ENCODE measurements at places on chromosomes 13 and 19.
A peak's percentile ranks its signal among the peaks of the same experiment; 100 is the strongest.

DNA sequence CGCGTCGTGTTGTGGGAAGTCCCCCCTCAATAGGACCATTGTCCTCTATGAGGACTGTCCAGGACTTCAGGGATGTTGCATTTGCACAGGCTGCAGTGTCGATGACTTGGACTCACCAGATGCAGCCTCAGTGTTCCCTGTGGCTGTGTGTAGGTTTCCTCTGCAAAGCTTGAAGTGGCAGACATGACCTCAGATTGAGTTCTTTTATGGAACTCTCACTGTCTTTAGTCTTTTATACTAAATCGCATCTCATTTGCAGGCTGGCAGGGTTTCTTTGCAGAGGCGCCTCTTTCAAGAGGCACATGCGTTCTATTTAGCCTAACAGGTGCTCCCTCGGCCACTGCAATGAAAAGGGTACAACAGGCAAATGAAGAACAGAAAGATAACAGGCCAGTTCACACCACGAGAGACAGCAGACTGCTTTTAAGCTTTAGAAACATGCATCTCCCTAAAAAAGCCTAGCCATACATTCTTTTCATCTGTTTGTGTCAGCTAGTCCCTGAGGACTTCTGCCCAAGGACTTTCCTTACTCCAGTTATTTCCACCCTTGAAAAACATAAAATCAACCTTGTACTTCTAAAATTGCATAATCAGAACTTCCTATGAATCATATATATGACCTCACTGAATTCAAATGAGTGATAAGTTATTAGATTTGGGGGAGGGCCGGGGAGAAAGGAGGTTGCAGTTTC is 118.4 kb downstream of the RAB20 start:
- DNase-seq, result no peak

GRCh38 chr19:3720349-3720917 is 12.2 kb downstream of the TJP3 start:
- DNase-seq, result no peak

- peak; percentile 36 for DNase-seq
These were observed 1.4 kb downstream of the LGALS14 start for GRCh38 chr19:39705578-39706188.

GRCh38 chr13:45372189-45373161 is 31.5 kb upstream of the TPT1 start:
- no peak for DNase-seq

DNA sequence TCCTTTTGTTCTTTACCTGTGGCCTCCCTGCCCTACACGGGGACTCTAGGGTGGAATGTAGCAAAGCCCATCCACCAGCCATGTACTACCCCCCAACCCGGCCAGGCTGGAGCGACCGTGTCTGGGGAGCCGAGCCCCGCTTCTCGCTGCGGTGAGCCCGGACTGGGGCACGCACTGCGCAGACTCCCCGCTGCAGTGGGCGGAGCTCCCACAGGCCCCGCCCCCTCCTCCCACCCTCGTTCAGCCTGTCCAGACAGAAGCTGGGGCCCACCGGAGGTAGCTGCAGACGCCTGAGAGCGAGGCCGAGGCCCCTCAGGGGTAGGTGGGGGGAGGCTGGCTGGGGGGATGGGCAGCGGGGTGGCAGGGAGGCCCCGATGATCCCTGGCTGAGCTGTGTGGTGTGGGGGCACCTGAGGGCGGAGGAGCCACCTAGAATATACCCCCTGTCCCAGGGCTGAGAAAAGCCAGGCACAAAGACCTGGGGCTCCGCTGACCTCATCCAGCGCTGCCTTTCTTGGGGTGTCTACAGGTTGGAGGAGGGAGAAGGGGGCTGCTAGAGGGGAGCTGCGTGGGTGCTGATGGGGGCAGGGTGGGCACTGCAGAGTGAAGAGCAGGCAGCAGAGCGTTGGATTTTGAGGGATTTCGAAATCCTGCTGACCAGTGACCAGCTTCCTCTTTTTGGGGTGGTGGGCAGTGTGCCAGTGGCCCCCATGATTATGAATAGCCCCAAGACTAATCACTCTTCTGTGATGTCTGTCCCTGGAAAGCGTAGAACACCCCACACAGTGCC is 17.3 kb downstream of the PLD3 start:
- DNase-seq, result peak; percentile 70

- DNase-seq, result no peak
These were observed at the start of gene PALM3 for GRCh38 chr19:14061751-14062557. TSS of gene PALM3 (minus strand) at chr19:14062076. CDS start at chr19:14061980, 96 bp downstream.

DNA sequence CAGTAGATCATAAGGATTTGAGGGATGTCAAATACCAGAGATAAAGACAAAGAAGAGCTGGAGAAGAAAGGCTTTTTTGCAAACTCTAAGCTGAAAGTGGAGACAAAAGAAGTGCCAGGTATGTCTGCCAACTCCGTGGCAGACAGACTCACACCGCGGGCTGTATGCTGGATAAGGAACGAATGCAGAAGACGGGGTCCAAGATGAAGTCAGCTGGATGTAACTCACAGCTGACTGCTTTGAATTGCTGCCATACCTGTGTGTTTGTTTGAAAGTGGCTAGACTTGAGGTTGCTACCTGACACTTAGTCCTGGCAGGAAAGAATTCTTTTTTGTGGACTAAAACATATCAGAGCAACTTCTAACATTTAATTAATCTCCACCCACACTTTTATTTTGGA is 398.8 kb downstream of the DLEU7 start:
- DNase-seq, result no peak

DNA sequence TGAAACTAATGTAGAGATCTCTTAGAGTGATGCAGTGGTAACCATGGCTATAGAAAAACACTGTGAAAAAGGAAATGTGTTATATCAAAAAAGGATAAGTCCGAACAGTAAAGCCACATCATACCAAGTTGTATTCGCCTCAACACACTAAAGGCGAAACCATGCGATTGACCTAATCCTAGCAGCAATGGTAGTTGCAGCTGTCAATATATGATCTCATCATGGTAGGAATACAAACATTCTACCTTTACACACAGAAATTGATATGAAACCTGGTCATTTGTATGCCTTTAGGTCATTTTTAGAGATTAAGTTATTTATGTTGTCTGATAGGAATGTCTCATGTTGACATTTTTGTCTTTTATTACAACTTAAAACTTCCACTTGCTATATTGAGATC is 271.9 kb downstream of the SLITRK6 start:
- DNase-seq, result no peak

DNA sequence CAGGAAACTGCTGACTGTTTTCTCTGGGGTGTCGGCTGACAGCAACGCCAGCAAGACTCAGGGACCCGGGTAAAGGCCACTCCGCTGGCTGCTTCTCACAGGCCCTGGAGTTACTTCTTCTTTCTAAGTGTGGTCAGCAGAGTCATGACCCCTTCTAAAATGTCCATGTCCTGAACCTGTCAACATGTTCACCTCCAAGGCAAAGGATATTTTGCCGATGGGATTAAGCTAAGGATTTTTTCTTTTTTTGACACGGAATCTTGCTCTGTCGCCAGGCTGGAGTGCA is 7.9 kb downstream of the PEX11G start:
- DNase-seq, result no peak

DNA sequence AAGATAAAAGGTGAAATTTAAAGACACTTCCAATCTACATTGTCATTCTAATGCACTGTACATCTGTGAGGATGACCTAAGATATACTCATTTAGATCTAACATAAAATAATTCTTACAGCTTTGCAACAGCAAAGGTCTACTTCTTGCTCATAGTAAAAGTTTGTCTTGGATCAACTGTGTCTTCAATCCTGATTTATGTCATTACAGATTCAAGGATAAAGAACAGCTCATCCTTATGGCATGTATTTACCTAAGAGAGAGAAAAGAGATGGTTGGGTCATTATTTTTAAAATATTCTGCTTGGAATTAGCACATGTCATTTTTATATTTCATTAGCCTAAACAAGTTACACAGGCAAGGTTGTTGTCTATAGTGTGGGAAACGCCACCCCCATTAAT is 2193.1 kb downstream of the PCDH9 start:
- no peak for DNase-seq

DNA sequence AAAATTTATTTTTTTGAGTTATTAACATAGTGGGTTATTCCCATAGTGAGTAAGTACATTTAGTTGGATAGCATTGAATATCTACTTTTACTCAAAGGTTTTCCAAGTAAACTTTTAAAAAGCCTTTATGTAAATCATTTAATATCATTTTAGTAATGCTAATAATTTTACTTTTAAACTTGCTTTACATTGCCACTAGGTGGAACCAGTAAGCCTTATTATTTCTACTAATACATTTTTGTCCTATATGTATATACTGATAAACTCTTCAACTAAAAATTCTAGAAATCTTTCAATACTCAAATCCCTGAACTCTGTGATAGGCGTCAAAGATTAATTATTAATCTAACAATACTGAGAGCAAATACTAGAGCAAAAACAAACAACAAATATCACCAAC is 1709.2 kb upstream of the PCDH20 start:
- DNase-seq, result no peak

GRCh38 chr13:70938462-70938861 is 830.2 kb upstream of the KLHL1 start:
- DNase-seq, result no peak

DNA sequence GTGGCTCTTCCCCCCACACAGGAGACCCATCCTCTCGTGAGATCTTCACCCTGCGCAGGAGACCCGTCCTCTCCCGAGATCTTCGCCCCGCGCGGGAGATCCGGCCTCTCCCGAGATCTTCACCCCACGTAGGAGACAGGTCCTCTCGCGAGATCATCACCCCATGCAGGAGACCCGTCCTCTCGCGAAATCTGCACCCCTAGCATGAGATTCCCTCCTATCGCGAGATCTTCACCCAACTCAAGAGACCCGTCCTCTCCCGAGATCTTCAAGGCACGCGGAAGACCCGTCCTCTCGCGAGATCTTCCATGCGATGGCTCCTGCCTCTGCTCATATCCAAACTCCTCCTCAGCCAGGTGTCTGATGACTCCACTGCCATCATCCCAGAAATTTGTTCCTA is 24.3 kb downstream of the LAIR2 start:
- no peak for DNase-seq

DNA sequence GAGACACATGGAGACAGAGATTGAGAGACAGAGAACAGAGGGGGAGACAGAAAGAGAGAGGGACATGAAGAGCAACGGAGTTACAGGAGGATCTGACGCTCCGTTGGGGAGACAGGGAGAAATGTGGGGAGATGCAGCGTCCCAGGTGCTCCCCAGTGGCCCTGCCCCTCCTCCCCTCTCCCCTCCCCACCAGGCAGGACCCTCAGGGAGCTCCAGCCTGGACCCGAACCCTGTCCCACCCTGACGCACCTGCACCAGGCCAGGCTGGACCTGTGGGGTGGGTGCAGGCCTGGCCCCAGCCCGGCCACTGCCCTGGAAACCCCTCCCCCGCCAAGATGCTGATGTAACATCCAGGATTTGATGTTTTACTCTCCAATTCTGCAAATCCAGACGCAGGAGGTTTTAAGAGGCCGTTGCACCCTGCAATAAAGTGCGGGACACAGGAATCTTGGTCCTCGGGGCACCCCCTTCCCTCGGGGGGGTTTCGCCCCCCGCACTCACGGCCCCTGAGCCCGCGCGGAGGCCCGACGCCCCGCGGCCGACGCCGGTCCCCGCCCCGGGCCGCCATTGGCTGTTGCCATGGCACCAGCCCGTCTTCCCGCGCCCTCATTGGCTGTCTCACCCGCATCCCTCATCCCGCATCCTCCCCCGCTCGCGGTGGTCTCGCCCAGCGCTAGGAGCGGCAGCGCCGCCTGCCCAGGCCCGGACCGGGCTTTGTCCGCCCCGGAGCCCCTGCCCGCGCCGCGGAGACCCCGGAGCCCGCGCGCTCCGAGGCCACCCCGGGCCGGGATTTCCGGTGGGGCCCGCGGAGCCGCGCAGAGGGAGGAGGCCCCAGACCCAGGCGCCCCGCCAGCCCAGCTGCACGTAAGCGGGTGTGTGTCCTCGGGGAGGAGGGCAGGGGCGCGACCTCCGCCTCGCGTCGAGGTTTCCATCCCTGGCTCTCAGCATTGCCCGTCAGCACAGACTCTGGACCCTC is at the start of gene APC2:
APC2 (plus strand) TSS at position 655 of the 976 bp plus-strand sequence. CDS start 2,881 bp downstream, outside the sequence.
- DNase-seq, result peak; percentile 51

- DNase-seq, result peak; percentile 34
These were observed 814 bp downstream of the S1PR2 start for GRCh38 chr19:10230173-10230860.

DNA sequence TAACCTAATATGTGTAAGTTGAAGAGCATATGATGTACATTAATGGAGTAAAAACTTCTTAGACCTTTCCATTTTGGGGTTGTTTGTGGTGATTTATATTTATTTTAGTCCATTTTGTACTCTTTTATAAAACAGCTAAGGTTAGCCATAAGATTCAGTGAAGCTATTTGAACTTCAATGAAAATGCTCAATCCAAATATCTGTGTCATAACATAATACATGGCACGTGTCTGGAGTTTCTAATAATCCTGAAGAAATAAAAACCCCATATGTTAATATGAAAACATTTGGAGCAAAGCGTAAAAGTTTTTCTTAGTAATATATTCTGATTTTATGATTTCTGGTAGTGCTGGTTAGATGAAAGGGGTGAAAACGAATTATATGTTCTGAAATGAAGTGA is 1729.7 kb downstream of the PCDH9 start:
- no peak for DNase-seq

GRCh38 chr13:26787961-26788360 is 27.4 kb upstream of the GPR12 start:
- DNase-seq, result no peak

DNA sequence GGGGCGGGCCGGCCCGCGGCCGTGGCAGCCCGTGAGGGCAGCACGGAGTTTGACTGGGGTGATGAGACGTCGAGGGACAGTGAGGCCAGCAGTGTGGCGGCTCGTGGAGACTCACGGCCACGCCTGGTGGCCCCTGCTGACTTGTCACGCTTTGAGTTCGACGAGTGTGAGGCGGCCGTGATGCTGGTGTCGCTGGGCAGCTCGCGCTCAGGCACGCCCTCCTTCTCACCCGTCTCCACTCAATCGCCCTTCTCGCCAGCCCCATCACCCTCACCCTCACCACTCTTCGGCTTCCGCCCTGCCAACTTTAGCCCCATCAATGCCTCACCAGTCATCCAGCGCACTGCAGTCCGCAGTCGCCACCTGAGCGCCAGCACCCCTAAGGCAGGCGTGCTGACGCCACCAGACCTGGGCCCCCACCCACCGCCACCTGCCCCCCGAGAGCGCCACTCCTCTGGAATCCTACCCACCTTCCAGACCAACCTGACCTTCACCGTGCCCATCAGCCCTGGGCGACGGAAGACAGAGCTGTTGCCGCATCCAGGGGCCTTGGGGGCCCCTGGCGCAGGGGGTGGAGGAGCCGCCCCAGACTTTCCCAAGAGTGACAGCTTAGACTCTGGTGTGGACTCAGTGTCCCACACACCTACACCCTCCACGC is 4.5 kb downstream of the CIC start:
- no peak for DNase-seq

DNA sequence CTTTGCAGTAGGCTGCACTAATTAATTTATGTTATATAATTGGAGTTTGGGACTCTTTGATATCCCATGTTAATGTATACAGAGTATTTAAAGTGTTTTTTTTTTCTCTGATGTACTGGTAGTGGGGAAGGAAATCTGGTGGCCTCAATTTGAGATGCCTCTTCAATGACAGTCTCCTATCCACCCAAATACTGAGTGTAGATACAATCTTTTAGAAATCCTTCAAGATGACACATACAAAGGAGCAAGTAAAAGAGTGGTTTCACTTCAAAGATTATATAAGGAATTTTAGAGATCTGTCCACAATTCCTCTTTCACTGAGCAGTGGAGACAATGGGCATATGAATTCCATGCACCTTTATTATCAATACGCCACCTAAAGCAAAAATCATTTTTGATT is 15.1 kb downstream of the NALCN start:
- DNase-seq, result no peak
